ENCODE measurements at places on chromosomes 4 and X.

DNA sequence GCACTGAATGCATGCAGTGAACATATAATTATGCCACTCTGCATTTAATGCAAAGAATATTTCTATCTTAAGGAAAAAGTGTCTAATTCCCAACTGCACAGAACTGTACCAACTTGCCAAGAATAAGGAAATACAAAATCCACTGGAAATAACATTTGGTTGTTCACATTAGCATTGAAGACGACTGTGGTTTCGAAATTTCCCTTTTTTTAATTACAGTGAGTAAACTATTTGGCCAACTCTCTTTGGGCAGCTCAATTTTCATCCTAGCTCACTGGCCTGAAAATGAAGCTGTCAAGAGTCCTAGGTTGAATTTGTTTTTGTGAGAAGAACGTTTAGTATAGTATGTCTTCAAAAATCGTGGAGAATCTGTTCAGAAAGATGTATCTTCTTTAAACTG lies 81.6 kb upstream of the MID1 start:
- DNase-seq: no peak

- DNase-seq: no peak
Measured at GRCh38 chr4:172141025-172141424, 327.8 kb downstream of the GALNTL6 start.

GRCh38 chr4:47368211-47368610 lies 95.3 kb downstream of the COMMD8 start:
- no peak for DNase-seq

DNA sequence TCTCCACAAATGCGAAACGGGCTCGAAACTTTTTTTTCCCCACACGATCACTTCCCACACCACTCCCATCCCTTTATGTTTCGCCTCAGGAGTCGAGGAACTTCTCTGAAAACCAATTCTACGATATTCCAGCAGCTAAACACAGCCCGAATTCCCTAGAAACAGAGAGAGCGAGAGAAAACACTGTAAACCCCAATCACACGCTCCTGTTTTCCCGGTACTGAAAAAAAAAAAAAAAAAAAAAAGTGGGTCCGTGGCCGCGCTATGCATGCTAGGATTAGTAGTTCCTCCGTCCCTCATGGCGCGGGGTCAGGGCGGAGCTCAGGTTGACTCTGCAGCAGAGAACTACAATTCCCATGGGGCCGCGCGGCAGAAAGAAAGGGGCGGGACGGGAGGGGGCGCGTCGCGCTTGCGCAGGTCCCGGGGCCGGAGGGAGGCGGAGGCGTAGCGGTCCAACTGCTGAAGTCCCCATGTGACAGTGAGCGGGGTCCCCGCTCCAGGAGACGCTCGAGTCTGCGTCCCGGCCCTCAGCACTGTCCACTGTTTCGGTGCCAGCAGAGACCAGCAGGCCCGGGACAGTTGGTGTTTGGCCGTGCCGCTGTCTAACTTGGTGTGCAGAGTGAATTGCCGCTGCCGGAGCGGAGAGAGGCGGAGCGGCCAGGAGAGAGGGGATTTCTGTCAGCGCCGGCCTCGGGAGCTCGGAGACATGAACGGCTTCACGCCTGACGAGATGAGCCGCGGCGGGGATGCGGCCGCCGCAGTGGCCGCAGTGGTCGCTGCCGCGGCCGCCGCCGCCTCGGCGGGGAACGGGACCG lies at the start of gene SAP30:
Gene SAP30 (plus strand): TSS at position 478 of the 815 bp plus-strand sequence. CDS start 229 bp downstream, at position 707.
- peak; percentile 93 for DNase-seq

- no peak for DNase-seq
Measured at GRCh38 chr4:92615049-92615448, 311.3 kb downstream of the GRID2 start.

DNA sequence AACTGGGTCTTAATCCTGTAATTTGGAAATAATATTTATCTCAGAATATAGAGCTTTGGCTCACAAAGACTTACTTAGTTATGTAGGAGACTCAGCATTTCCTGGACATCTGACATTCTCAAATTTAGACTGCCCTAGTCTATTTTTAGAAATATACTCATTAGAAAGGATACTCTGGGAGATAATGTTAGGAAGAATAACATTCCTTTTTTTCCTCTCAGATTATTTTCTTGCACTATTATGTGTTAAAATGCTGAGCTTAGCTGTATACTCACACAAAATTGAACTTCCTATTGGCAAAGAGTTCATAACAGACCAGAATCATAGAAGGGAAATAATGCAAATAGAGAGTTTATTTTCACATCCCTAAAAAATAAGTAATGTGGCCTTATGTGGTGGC lies 1424.9 kb upstream of the PCDH7 start:
- DNase-seq: no peak

DNA sequence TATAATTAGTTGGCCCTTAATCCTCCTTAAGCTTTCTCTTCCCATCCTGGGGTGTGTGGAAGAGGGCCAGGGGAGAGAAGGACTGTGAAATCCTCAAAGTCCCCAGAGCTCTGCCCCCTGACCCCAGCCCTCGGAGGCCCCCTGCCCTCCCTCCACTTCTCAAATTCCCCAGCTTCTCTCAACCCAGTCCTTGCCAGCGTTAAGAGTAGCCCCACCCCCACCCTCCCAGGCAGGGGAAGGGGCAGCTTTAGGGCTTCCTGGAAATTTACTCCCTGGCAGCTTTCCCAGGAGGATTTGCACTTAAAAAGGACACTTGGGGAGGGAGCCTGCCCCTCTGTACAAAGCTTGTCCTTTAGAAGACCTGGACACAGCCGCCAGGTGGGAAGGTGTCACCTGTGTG lies 11.8 kb upstream of the CD40LG start:
- no peak for DNase-seq

DNA sequence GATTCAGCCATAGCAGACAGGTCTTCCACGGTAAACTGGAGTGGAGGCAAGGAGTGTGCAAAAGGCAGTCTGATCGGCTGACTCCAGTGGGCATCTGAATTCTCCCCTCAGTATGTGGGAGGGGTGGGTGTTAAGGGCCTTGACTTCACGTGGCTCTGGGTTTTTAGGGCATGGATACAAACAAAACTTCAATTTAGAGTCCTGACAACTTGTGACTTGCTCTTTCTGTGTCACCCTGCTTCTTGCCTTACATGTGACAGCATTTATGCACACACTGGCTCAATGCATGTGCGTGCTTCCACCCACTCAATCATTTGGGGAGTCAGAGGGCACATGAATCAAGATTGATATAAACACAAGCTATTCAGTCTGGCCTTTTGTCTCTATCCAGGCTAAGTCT lies 17.5 kb downstream of the PLP1 start:
- no peak for DNase-seq

DNA sequence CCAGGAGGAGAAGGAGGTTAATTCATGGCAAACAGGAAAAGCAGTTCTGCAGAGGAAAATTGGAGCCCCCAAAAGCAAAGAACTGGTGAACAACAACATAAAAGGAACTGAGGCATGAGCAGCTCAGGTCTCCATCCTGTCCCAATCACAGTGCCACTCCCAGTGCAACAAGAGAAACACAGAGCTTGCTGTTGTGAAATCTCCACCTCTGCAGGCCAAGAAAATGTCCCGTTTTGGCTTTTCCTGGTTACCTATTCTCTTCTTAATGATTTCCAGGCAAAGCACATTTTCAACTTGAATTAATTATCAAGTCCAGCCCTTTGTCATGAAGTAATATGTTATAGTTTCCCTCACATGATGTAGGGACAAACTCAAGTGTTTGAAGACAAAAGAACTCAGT lies 778 bp downstream of the C1QTNF7 start:
- no peak for DNase-seq

DNA sequence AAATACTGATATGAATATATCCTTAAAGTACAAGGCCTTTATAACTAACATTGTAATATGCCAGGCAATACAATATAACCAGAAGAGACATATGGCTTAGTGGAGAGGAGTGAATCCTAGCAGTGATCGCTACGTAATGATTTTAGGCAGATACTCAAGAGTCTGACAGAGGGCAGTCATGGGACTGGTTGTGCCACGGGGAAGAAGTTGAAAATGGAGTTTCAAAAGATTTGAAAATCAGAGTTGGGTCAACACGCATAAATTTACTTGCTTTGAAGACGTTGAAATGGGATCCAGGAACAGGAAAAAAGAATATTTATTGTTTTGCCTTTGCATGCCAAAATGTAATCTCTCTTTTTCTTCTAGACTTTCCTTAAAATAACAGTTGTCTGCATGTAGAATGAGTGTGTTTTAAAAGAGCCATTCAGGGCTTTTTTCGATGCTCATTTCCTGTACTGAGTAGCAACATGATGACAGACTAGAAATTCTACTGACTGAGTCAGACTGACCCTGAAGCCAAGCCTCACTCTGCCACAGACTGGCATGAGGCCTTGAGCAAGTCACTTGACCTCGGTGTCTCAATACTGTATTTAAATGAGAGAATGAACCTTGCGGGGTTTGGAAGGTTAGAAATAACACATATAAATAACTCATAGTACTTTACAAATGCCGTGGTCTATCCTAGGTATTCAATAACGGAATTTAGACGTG lies 8.1 kb upstream of the SMS start:
- DNase-seq: no peak

DNA sequence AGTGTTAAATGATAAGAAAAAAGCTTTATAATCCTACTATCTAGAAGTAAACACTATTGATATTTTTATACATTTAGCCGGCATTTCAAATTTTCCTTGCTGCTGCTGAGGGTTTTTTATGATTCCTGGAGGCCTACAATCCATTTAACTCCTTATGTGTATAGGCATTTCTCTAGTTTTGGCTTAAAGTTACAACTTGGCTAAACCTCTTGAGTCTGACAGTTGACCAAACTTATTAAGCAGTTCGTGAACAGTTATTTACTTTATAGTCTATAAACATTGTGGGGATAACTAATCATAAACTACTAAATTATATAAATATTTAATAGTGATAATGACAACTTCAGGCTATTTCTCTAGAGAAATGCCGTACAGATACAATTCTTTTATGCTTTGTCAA lies 141.9 kb downstream of the ADGRL3 start:
- no peak for DNase-seq

- no peak for DNase-seq
Measured at GRCh38 chr4:4618847-4619246, 77.0 kb upstream of the STX18 start.

- DNase-seq: no peak
Measured at GRCh38 chrX:132877954-132878536, 80.4 kb downstream of the HS6ST2 start.

DNA sequence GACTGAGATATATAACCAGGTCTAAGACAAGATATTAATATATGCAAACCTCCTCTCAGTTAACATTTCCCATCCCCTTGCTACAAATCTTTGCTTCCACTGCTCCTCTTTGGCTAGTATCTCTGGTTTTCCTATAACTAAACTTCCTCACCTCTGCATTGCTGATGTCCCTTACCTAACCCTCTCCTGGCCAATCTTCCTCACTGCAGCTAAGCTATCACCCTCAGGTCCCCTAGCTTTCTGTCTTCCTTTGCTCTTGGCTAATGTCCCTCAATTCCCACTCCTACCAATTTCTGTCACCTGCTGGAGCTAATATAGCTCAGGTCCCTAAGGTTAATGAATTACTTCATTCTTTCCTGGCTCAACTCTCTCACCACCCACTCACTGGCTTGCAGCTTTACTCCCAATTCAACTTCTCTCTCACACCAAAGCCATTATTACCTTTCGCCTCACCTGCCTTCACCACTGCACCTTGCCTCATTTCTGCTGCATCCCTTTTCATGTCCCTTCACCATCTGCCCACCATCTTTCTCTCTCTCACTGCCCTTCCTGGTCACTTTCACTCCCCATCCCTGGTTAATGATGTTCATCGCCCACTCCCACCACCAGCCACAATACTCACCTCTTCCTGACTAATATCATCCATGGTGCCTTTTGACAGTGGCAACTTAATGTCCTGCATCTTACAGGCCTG lies 26.7 kb downstream of the SMC1A start:
- DNase-seq: no peak

GRCh38 chr4:176814770-176815169 lies 22.0 kb upstream of the VEGFC start:
- DNase-seq: no peak

- no peak for DNase-seq
Measured at GRCh38 chr4:145481942-145482208, 222 bp downstream of the SMAD1 start.

GRCh38 chr4:48985976-48986653 lies at the start of gene CWH43:
TSS of gene CWH43 (plus strand) at chr4:48986275. CDS start at chr4:48986430, 155 bp downstream.
- DNase-seq: no peak

- DNase-seq: no peak
Measured at GRCh38 chr4:15333692-15334633, 93.9 kb upstream of the C1QTNF7 start.

GRCh38 chr4:53659112-53659511 lies 67.8 kb upstream of the LNX1 start:
- no peak for DNase-seq

- no peak for DNase-seq
Measured at GRCh38 chr4:122602277-122603142, 18.4 kb downstream of the IL21 start.

- no peak for DNase-seq
Measured at GRCh38 chr4:88352062-88352740, 26.5 kb upstream of the HERC6 start.

DNA sequence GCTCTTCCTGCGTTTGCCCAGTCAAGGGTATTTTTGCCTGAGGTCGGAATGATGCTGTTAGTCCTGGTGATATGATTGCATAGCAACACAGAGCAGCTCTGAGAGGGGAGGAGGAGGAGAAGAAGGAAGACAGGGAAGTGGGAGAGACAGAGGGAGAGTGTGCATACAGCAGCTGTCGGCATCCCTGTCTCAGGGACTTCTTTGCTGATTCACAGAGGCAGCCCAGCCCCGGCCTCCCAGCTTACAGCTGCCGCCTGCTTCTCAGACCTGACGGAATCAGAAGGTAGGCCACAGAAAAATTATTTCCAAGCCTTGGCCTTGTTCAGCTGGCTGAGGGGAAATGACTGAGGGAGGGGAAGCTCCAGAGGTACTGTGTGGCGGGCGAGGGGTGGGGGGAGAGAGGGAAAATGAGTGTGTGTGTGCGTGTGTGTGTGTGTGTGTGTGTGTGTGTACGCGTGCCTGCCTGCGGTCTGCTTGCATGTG lies 319 bp downstream of the DRP2 start:
- no peak for DNase-seq

GRCh38 chr4:23105759-23106370 lies 413.1 kb downstream of the GBA3 start:
- DNase-seq: no peak

DNA sequence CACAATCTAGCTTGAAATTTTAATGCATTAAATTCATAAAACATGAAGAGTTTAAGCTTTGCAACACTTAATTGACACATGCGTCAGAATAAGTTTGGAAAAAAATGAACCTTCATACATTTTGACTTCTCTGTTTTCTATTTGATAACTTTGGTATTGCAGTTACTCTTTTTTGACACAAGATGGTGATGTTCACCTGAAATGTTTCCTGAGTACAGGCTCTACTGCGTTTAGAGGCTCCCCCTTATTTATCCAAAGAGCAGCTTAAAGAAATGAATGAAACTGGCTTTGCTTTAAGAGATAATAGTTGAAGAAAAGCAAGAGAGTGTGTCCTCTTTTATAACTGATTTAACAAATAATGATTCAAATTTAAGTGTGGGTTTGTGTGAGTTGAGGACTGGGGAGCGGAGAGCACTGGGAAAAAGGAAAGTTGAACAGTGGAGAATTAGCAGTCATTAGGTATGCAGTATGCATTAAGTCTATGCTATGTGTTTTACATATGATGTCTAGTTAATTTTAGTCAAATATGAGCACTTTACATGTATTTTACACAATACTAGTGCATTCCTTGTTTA lies 180.6 kb upstream of the NUDT6 start:
- DNase-seq: no peak

Measured in stimulated activated CD4-positive, alpha-beta T cell treated with anti-CD3 and anti-CD28 coated beads, Interleukin-12 subunit alpha, Interleukin-12 subunit beta, amount 100 ng/mL, for 24 hours (primary cell).